Retina (tissue), 1 donor: ENCODE measurements at places on chromosomes 11 and 22.

GRCh38 chr22:45268167-45268957 is 16.4 kb upstream of the UPK3A start:
- peak; percentile 39 for DNase-seq

DNA sequence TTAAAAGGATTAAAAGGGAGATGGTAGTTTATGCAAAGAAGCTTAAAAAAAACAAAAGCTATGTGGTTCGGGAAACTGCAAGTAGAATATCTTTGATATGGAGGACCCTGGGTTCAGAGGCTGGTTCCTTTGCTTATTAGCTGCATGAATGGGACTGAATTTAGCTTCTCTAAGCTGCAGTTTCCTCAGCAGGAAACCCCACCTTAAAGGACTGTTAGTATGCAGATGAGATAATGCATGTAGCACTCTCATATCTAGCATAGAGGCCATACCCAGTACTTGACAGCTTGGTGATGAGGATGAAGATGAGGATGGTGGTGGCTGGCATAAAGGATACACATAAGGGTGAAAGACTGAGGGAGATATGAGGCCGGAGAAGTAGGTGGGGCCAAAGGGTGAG is 134.6 kb downstream of the RRAS2 start:
- no peak for DNase-seq

DNA sequence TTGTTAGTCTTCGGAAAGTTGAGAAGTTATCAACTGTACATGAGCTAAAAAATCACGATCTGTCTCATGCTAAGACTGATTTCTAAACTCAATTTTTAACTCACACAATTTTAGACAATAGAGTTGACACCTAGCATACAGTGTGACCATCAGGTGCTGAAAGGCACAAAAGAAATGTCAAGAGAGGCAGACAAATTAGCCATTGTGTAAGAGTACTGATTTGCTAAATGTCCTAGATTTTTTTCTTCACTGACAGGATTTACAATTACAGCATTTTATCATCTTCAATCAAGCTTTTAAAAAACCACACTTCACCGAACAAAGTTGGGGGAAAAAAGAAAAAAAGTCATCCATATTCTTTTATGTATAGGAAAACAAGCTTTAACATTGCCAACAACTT is 7.0 kb downstream of the LGR4 start:
- DNase-seq: no peak

DNA sequence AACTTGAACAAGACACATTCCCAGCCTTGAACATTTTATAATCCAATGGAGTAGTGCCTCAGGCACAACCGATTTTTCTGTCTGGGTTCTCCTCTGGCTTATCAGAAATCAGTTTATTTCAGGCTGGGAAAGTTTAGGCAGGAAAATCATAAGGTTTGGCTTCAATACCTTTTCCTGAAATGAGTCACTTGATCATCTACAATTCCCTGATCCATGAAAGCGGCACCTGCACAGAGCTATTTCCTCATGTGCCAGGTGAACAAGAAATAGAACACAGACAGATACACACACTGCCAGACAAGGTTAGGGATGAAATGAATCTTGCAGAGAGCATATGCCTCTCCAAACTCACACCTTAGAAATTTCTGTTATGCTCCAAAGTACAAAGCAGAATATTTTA is 106.7 kb upstream of the OR9G4 start:
- no peak for DNase-seq

- no peak for DNase-seq
Measured at GRCh38 chr11:119936426-119936825, 201.5 kb downstream of the TRIM29 start.

DNA sequence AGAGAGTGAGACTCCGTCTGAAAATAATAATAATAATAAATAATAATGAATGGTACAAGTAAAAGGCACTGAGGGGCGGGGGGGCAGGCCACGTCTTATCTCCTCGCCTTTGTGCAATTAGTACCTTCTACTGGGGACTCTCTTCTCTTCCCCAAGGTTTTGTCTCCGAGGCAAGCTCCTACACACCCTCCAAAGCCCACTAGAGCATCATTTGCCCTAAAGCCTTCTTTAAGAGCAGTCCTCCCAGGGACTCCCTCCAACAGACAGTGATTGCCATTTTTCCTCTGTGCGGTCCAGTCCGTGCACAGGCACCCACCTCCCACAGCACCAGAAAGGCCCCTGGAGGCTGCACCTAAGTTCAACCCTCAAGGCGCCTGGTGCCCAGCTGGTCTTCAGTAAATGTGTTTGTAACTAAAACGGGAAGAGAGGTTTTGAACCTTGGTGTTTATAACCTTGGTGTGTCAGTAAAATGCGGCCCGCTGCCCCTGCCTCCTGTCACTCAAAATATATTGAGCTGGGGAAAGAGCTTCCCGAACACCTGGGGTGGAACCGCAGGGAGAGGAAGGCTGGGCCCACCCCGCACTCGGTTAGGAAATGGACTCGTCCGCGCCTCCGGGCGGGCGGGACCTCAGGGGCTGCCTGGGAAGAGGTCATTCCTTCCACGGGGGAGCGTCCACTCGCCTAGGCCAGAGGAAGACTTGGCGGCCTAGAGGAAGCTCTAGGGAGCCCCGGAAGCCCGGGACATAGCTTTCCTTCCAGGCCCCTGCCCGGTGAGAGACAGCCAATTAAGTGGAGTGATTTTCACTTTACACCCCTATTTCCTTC is 4.7 kb upstream of the KDELR3 start:
- peak; percentile 83 for DNase-seq

DNA sequence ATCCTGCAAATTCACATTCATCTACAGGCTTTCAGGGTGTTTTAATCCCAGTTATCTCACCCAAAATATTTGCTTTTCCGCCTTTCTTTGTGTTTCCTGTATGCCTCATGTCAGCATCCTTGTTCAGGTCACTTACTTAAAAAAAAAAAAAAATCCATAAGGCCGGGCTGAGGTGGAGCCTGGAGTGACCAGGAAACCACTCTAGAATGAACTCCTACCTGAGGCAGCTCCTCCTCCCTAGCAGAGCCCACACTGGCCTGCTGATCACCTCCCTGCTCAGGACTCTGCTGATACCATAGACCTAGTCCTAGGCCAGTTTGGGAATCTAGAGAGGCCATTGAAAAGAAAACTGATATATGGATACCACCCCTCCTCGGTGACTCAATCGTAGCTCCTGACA is 8.7 kb upstream of the DGAT2 start:
- DNase-seq: no peak

- DNase-seq: peak; percentile 50
Measured at GRCh38 chr11:45982656-45983470, 60.4 kb downstream of the LARGE2 start.

GRCh38 chr11:57761301-57762234 is at the start of gene CTNND1:
TSS of gene CTNND1 (plus strand) at chr11:57761802. CDS start at chr11:57791479, 29,677 bp downstream.
- DNase-seq: peak; percentile 94

DNA sequence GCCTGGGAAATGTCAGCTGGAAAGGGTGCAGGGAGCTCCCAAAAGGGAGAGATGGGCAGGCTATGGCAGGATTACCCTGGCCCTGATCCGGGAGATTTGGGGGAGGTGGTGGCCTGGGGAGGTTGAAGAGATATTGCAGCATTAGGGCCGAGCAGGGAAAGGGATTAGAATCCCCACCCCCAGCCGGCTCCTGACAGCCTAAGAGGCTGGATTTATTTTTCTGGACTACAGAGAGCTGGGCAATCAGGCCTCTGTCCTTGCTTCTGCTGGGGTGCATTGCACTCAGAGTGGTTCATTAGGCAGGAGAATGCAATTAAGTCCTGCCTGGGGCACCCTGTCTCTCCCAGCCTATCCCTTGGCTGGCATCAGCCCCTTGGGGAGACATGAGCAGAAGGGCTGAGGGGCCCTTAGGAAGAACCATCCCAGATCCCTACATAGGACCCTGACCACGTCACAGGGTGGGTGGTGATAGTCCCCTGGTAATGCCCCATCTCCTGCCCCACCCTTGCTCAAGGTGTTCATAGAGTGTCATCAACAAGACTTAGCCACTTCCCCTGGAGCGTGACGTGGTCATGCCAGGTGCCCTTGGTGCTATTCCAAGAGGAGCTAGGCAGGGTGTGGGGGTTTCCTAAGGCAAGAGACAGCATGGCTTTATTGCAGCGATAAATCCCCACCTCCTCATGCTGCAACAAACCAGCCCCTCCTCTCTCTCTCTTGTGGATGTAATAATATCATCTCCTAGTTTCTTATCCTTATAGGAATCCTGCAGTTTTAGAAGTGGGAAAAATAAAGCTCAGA is 38.4 kb upstream of the KLHL35 start:
- peak; percentile 44 for DNase-seq

GRCh38 chr11:371051-371450 is 1.8 kb downstream of the B4GALNT4 start:
- DNase-seq: no peak

- no peak for DNase-seq
Measured at GRCh38 chr11:59957094-59957493, 6.7 kb upstream of the OOSP4A start.

DNA sequence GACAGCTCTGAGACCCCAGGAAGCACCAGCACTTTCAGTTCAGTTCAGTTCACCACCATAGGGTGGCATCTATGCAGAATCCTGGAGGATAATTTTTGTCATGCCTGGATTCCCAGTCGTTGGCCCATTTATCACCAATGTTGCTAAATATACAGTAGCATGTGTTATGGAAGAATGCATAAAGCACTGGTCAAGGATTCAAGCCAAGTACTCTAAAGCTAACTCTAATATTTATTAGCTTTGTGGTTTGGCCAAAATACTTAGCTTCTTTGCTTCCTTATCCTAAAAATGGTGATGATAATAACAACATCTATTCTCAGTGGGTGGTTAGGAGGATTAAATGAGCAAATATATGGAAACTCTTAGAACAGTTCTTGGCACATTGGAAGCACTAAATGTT is 294.7 kb upstream of the ZC3H12C start:
- DNase-seq: no peak

DNA sequence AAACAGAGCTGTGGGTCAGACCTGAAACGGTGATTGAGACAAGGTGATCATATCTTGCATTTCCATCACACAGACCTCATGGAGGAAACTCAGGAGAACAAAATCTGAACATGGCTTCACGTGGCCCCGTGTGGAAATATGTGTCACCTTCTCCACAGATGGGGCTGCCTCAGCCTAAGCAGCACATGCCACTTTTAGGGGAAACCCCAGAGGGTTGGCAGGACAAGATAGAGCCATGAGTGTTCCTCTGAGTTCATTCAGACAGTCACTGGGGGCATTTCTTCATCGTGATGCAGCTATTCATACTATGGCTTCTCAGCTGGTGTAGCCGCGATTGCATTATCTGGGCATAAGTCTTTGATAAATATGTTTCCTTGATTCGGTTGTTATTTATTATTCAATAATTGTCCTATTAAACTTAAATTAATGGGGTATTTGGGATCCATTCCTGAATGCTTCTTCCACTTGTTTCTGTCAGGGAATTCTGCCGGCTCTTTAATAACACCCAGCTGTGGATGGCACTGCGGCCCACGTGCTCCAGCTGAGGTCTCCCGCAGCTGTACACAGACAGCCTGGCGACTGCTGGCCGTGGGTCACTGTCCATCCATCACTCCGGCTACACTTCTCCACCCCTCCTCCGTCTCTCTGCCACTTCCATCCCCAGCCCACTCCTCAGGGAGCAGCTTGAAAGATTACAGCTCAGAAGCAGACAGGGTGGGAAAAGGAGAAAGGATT is 485.1 kb downstream of the OPCML start:
- DNase-seq: peak; percentile 40

DNA sequence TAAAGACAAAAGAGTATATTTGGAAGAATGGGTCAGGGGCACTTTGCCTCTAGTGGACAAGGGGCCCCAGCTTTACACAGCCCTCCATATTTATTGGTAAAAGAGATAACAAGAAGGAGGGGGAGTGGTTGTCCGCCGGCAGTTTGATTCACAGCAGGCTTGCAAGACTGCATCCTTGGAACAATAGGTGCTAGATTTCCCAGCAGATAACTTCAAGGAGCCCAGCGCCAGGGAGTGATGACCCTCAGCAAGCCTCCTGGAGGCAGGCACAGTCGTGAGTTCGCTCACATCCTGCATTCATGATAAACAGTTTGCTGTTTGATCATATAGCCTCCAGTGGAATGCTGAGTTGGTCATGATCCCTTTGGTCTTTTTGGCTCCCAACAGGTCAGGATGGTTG is 67.8 kb upstream of the INCENP start:
- DNase-seq: no peak

DNA sequence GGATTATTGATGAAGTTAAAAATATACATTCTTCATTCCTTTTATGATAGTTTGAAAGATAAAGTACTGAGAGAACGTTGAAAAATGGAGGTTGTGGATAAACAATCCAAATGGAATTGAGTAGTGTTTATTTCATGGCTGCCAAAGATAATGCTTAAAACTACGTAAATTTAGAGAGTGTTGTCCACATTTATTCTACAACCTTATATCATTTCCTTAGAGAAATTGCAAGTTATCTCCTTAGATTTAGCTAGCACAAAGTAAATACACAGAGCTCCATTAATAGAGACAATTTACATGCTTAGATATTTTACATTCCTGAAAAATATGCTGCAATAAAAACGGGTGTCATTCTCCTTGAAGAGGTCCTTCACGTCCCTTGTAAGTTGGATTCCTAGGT is 146.5 kb upstream of the CCDC179 start:
- no peak for DNase-seq

GRCh38 chr11:123393312-123393927 is 36.6 kb upstream of the GRAMD1B start:
- DNase-seq: no peak

- DNase-seq: peak; percentile 91
Measured at GRCh38 chr11:1262172-1263006, 39.5 kb downstream of the MUC5B start.

- no peak for DNase-seq
Measured at GRCh38 chr11:83006877-83007330, 64.8 kb downstream of the RAB30 start.

GRCh38 chr11:123452794-123453193 is 22.7 kb downstream of the GRAMD1B start:
- no peak for DNase-seq

DNA sequence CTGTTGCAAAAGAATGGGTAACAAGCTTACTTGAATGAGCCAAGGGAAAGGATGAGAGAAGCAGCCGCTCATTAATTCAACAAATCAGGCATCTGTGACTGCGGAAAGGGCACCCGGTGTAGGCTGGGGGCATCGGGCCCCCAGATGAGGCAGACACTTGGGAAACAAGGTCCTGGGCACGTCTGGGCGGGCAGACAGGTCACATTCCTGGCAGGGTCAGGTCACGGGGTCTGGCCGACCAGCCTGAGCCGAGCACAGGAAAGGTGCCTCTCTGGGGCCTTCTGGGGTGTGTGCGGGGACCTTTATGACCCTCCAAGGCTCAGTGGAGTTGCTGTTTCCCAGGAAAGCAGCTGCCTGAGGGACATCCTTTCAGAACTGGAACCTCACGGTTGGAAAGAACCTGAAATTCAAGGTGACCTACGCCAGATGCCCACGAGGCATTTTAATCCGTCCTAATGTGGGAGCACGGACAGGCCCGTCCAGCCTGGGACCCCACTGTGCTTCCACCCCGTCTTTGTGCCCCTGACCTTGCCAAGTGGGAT is 57.1 kb downstream of the ST14 start:
- peak; percentile 48 for DNase-seq

- DNase-seq: no peak
Measured at GRCh38 chr11:69491071-69492031, 9.9 kb downstream of the LINC01488 start.

DNA sequence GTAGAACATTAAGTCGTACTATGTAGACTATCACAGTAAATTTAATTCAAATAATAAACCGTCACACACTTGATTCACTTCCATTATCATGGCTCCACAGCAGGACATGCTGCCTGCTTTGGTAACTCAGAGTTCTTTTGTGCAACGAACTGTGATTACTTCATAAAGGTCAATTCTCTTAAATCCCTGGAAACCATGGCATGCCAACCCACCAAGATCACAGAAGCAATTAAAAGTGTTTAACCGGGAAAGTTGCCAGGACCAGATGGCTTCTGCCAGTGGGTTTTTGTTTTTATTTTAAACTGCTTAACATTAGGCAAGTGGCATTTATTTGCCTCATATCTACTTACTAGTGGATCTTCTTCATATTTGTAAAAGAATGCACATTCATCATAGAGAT is 1162.1 kb downstream of the DLG2 start:
- peak; percentile 28 for DNase-seq
